ENCODE measurements at places on chromosomes 4 and X.

DNA sequence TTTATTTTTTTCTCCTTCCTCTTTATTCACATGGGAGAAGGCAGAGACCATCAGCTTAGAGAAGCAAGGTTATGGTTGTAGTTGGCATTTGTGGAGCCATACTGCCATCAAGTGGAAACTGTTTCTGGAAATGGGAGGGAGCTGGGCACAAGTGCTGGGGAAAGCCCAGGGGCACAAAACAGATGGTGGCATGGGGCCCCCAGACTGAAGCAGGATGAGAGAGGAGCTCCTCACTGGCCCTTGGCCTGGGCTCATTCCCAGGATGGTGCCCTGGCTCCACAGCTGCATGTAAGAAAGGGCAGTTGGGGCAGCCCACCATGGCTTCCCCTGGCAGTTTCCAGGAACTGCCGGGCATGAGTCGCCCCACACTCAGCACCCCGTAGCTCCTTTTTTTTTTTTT, 59.2 kb downstream of the NBDY start:
- peak; percentile 21 for DNase-seq

DNA sequence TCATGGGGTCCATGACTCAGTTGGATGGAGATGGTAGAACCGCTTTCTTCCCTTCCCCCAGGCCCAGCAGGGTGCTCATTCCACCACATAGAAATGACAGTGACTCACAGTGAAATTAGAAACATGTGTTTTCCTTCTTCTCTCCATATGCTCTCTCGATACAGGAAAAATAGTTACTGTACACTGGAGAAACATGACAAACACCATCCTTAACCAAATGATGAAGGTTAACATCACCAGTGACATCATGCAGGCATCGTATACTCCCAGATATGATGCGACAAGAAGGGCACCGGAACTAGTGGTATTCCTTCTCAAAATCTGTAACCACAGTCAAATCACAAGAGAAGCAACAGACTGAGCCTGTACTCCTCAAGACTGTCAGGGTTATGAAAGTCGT, 11.7 kb upstream of the RAB40A start:
- no peak for DNase-seq

- DNase-seq: no peak
Measured at GRCh38 chr4:130336585-130337217, 1240.7 kb downstream of the C4orf33 start.

DNA sequence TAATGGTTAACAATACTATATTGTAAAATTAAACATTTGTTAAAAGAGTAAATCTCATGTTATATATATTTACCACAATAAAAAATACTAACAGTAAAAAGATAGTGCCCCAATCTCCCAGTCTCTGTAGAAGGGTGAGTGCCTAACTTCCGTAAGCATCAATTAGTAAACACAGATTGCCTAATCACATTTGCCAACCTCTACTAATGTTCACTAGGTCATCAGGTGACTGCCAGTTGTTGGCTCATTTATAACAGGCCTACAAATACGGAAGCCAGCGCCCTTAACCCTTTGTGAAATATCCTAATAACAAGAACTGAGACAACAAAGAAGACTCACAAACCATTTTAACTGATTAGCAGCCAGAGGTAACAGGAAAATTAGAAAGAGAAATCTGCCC, 345.1 kb downstream of the INPP4B start:
- DNase-seq: no peak

DNA sequence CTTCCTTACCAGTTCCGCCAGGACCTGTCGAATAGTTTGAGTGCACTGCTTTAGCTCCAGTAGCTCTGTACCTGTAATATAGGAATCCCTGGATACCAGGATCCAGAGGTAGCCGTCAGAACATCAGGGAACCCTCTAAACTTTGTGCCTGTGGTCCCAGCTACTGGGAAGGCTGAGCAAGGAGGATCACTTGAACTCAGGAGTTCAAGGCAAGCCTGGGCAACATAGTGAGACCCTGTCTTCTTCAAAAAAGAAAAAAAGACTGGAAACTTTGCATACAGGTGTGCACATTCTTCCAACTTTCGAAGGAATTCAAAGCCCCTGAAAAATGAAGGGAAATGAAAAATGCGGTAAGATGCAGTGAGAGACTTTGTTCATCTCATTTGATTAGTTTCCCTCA, 32.6 kb upstream of the FAM193A start:
- DNase-seq: no peak

GRCh38 chr4:156388826-156389225, 435.2 kb upstream of the CTSO start:
- no peak for DNase-seq

DNA sequence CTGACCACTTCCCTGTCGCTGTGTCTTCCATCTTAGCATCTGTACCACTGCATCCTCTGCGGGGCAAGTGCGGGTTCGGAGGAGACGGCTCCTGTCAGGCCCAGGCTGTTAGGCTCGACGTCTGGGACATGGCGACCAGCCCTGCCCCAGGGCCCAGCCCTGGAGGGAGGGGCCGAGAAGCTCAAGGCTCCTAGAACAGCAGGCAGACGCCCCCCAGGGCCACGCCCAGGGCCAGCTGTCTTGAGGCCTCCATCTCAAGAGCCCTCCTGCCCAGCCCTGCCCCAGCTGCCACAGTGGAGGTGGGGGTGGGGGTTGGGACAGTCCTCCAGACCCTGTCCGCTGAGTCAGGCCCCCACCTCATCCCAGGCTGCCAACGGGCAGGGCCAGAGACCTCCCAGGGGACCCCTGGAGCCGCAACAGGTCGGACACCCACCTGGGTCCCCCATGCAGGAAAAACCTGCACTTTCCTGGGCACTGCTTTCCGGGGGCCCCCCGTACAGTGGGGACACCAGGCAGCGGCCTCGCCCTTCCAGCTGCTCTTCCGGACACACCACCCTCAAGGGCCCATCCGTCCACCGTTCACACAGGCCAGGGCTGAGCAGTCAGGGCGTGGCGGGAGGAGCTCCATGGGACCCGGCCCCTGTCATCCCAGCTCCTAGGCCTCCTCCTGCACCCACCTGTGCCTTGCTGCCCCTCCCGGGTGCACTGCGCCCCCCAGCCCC, 83.1 kb downstream of the FAM53A start:
- no peak for DNase-seq
